ENCODE measurements at places on chromosomes 2 and 18.

DNA sequence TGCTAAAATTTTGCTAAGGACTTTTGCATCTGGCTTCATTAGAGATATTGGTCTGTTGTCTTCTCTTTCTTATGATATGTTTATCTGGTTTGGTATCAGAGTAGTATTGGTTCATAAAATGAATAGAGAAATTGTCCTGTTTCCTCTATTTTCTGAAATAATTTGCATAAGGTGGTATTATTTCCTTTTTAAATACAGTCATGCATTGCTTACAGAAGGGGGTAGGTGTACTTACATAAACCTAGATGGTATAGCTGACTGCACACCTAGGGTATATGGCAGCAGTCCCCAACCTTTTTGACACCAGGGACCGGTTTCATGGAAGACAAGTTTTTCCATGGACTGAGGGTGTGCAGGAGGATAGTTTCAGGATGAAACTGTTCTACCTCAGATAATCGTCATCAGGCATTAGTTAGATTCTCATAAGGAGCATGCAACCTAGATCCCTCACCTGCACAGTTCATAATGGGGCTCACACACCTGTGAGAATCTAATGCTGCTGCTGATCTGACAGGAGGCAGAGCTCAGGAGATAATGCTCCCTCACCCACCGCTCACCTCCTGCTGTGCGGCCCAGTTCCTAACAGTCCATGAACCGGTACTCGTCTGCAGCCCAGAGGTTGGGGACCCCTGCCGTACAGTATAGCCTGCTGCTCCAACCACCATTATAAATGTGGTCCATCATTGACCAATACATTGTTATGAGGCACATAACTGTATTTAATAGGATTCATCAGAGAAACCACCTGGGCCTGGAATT, 189.2 kb downstream of the FAM210A start:
- DNase-seq, result no peak

DNA sequence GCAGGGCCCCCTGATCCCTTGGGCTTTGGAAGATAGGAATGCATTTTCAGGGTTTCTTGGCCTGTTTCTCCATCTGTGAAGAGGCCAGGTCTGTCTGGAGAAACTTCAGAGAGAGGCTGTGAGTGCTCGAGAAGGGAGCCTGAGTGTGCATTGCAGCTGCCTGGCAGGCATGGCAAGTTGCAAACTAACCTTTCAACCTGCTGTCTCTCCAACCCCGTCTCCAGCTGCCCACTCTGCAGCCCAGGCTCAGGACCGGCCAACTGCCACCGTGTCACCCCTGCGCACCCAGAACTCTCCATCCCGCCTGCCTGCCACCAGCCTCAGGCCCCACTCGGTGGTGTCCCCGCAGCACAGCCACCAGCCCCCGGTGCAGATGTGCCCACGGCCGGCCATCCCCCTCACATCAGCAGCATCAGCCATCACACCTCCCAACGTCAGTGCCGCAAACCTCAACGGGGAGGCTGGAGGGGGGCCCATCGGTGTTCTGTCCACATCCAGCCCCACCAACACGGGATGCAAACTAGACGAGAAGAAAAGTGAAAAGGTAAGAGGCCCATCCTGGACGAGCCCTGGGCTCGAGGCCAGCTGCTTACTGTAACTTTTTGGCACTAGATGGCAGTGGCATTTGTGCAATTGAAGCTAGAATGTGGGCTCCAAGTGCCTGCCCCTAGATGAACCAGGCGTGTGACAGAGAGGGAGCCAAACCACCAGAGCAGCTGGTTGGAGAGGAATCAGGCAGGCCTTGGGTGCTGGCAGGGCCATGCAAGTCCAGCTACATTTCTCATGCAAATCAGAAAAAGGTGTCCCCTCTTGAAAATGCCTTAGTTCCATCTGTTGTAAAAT, 164.6 kb downstream of the SEPTIN10 start:
- DNase-seq, result no peak

DNA sequence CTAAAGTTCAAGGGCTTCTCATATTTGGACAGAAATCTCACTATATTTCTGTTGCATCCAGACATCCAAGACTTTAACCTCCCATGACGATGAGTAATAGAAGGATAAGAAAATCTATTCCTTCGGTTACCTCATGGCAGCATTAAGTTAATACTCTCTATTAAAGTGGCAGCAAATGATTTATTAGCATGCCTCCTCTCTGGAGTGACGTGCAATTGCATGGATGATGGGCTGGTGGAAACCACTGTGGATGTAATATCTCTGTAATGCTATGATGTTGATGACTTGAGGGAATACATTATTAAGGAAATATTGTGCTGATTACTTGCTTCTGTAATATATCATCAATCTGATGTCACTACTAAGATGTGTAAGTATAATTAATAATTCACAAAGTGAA, 336.8 kb downstream of the DSEL start:
- DNase-seq, result no peak

DNA sequence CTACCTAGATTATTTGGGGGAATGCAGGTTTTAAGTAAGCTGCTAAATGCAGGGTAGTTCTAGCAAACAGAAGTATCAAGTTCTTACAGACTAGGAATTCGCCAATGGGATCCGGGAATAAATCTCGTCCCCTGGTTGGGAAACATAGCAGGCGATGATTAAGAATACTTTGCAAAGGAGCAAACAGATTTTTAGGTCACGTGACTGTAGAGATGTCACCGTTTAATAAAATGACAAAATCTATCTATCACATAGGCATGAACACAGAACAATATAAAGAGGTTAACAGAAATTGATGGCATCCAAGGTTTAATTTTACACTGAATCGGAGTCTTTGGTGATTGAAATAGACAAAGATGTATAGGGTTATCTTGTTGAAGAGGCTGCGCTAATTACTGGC, 664.1 kb downstream of the BCL11A start:
- DNase-seq, result no peak

GRCh38 chr2:194549387-194549786, 1107.6 kb upstream of the SLC39A10 start:
- DNase-seq, result no peak

- no peak for DNase-seq
Observed at GRCh38 chr18:35729991-35730668, 148.6 kb downstream of the GALNT1 start.

DNA sequence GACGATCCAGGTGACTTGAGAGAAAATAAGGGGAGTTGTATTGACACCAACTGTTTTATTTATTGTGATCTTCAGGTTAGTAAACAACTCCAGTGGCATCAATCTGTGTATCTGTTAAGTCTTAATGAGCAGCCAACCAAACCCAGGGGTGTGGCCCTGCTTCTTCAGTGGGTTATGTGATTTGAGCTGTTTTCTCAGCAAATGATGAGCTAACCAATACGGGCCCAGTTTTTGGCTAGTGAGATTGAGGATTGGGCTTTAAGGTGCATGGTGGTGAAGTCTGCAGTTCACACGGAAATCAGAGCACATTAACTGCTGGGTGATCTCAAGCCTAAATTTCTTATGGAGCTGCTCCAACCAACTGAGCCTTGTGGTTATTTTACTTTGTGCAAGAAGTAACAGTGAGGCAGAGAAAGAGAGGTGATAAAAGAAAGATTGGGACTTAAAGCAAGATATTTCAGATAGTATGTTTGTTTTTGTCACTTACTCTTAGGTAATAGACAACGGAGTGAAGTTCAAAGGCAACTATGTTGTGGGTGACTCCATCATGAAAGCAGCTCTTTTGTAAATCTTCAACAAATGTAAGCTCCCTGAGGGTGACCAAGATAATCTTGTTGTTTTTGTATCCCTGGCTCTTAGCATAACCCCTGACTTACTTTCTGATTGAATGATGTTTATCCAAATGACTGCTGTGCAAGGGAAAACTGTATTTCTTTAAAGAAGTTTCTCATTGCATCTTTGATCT, 2.4 kb downstream of the MTCL1 start:
- no peak for DNase-seq

DNA sequence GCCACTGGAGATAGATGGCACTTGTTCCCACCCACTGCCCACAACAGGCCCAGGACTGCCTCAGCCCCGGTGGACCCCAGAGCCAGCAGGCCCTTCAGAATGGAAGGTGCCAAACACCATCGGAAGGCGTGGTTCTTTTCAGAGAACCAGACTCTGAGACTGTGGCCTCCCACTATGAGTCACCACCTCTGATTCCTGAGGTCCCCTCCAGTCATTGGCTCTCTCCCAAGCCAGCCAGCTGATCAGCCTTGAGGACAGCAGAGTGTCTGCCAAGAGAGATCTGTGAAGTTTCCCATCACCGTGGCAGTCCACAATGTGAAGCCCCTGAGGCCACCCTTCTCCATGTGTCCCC, 10.4 kb upstream of the MAP3K2 start:
- no peak for DNase-seq

GRCh38 chr2:45869165-45869501, 217.7 kb downstream of the PRKCE start:
- DNase-seq, result no peak

GRCh38 chr2:114442510-114442909, at the start of gene DPP10:
DPP10 (plus strand) TSS chr2:114442641.
- DNase-seq, result no peak

- no peak for DNase-seq
Observed at GRCh38 chr2:166106431-166107015, 21.3 kb downstream of the SCN1A start.

DNA sequence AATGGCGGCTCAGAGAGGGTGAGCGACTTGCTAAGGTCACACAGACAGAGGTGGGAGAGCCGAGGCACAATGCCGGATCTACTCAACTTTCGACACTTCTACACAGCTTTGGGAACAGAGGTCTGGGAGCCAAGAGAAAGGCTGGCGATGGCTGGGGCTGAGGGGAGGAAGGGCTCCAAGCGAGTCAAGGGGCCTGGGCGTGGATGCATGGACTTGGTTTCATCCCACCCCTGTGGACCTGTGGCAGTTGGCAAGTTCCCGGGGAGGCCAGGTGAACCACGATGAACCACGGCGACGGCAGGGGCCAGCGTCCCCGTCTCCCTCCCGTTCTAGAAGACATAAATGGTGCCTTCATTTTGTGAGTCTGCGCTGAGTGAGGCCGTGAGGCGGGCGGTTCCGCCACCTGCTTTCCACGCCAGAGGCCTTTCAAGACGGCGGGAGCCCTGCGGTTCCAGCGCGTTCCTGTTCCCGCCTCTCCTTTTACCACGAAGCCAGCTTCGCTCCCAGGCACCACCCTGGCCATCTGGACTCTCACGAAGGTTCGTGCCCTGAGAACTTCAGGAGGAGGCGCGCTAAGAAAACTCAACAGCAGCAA, 46.7 kb downstream of the EDAR start:
- DNase-seq, result no peak

- no peak for DNase-seq
Observed at GRCh38 chr2:11109002-11109401, 46.3 kb upstream of the SLC66A3 start.

DNA sequence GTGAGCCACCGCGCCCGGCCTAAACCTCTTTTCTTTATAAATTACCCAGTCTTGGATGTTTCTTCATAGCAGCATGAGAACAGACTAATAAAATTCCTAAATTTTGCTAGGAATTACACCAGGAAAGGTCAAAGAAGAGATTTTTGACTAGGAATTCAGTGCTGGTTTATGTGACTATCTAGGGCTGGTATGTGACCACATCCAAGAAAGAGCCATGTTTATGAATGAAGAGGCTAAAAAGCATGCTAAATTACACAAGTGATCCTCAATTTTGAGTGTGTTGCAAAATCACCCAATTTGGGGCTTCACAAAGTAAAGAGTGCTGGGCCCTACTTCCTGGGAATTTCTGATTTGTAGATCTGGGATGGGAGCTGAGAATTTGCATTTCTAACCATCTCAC, 123.6 kb downstream of the CSRNP3 start:
- DNase-seq, result no peak

- no peak for DNase-seq
Observed at GRCh38 chr2:237980751-237981150, 13.9 kb downstream of the UBE2F start.

GRCh38 chr2:236600158-236600557, 30.5 kb downstream of the ACKR3 start:
- no peak for DNase-seq

- no peak for DNase-seq
Observed at GRCh38 chr2:48714245-48714644, 41.3 kb downstream of the LHCGR start.

GRCh38 chr2:99524056-99524455, 34.2 kb upstream of the REV1 start:
- no peak for DNase-seq

DNA sequence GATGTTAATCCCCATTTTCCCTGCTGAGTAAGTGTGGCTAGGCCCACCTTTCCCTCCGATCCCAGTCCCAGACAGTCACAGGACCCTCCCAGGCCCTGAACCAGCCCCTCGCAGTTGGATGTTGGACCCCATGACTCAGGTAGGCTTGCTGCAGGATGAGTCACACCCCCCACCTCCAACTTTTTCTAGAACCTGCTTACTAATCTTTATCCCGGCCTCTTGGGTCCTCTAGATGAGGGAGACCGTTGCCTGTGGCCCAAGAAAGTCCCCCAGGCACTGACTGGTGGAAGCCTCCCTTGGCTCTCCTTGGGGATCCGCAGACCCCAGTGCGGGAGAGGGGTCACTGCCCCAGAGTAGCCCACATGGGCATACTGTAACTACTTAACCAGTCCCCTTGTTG, 98.5 kb downstream of the SMAD7 start:
- DNase-seq, result no peak

- DNase-seq, result no peak
Observed at GRCh38 chr18:55360061-55360460, 227.9 kb downstream of the TCF4 start.

DNA sequence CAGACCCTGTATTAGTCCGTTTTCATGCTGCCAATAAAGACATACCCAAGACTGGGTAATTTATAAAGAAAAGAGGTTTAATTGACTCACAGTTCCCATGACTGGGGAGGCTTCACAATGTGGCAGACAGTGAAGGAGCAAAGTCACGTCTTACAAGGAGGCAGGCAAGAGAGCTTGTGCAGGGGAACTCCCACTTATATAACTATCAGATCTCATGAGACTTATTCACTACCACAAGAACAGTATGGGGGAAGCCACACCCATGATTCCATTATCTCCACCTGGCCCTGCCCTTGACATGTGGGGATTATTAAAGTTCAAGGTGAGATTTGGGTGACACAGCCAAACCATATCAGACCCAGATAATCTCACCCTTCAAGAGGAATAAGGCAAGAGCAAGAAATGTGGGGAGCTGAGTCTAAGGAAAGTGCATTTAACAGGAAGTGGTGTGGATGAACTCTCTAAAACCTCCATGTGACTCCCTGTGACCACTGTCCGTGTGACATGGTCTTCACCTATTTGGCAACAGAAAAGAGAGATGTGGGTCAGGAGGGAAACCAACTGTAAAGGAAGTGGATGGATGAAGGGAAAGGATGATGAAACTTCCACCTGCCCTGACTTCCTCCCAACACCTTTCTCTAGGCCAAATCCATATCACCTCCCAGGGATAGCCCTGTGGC, 110.6 kb downstream of the ATL2 start:
- no peak for DNase-seq

DNA sequence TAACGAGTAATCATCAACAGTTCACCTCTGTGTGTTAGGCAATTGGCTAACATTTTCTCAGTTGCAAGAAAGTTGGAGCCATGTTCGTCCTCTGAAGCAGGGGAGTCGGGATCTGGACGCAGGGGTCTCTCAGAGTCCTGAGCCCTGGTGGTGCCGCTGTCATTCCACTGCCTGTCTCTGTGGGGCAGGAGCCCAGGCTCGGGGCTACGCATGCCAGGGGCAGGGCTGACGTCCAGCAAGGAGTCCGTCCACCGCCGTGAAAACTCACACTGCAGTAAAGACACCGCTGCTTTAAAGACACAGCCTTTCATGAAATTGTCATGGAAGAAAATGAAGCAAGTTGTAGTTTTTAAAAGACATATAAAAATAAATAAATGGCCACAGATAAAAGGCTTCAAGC, 571.1 kb upstream of the SOX11 start:
- no peak for DNase-seq
